Muscle of back (tissue), 13 donors: ENCODE measurements at places on chromosomes 16 and 17.

- DNase-seq = no peak
Measured at GRCh38 chr17:82113941-82114340, 15.9 kb upstream of the FASN start.

DNA sequence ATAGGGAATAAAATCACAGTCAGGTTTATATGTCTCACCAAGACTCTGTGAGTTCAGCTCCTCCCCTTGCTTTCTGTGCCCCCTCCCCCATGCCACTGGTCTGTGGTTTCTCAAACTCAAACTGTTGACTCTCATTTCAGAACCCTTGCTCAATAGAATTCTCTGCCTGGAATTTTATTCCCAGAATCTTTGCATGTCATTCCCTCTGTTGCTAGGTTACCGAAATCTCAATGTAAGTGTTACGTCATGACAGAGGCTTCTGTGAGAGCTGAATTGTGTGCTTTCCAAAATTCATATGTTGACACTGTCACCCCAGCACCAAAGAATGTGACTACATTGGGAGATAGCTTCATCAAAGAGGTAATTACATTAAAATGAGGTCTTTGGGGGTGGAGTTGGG lies 1938.8 kb downstream of the TP53TG3F start:
- DNase-seq = no peak

DNA sequence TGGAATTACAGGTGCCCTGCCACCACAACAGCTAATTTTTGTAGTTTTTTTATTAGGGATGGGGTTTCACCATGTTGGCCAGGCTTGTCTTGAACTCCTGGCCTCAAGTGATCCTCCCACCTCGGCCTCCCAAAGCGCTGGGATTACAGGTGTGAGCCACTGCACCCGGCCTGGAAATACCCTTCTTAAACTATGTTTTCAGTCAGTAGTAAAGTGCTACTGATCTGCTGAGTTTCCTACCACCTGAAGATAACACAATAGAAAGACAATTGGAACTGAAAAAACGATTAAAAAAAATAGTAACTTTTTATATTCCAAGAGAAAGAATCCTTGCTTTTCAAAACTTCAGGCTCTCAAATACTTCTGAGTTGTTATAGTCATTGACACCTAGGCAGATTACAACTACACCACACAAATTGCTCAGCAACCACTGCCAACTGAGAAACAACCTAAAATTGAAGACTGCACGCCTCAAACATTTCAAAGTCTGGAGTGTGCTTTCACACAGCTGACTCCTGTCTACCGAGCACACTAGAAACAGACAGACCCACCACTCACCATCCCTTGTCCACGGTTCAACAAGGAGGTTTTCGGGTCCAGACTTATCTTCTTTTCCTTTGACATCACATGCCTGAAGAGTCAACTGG lies 40.9 kb downstream of the ZZEF1 start:
- DNase-seq = no peak

GRCh38 chr16:85969159-85969558 lies 70.2 kb downstream of the IRF8 start:
- DNase-seq = no peak

- DNase-seq = no peak
Measured at GRCh38 chr17:46851029-46851741, at the start of gene WNT9B. TSS of gene WNT9B (plus strand) at chr17:46851583. CDS start at chr17:46851639, 56 bp downstream.
